T-helper 22 cell (primary cell): ENCODE measurements at places on chromosomes 16 and 17.

DNA sequence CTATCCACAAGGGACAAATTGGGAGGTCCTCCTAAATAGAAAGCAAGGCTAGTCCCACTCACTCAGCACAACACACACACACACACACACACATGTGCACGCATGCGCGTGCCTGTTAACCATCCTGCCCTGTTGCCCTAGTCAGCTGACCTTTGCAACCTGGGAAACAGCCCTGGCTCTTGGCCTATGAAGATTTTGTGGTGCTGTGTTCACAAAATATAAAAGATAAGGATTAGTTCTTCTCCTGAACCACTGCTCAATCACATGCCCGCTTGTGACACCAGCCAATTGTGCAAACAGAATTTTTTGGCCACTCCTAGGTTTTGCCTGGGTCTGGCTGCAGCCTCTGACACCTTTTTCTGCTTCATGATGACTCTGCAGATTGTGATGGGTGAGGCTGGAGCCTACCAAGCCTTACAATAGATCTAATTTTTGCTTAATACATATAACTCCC lies 3.3 kb upstream of the CES1 start:
- DNase-seq, result no peak

DNA sequence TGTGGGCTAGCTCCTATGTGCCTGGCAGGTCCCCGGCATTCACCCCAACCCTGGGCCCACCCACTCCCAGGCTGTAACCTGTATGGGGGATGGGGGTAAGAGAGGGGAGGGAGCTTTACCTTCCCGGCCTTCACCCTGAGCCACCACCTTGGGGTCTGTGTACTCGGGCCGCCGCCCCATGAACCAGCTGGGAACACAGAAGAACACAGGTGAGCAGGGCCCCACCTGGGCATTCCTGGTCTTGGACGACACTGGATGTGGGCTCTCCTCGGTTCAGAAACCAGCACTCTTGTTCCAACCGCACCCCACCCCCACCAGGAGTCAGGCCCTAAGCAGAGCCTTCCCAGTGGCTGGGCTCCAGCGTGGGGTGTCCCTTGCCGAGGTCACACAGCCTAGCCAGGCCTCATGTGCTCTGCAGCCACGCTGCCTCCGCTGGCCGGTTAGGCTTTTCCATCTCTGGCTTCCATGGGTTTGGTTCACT lies 18.8 kb downstream of the B9D1 start:
- no peak for DNase-seq

- no peak for DNase-seq
Measured at GRCh38 chr17:27241346-27241946, 52.5 kb upstream of the WSB1 start.

DNA sequence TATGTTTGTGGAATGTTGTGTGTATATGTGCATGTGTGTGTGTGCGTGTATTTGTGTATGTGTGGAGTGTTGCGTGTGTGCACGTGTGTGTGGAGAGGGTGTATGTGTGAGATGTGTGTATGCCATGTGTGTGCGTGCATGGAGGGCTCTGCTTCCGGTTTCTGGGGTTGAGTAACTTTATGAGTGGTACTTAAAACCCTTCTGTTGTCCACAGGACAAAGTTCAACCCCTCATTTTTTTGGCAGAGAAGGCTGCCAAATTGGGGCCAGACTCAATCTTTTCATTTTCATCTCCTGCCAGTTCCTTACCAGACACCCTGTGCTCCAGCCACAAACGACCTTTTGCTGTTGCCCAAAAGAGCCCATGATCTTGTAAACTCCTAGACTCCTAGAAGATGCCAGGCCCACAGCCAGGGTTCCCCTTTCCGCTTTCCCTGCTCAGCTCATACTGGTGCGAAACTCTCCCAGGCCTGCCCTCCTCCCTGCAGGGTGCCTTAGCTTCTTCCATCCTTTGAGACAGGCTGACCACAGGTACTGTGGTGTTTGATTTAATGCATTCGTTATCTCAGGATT lies 100.2 kb downstream of the CMIP start:
- no peak for DNase-seq

DNA sequence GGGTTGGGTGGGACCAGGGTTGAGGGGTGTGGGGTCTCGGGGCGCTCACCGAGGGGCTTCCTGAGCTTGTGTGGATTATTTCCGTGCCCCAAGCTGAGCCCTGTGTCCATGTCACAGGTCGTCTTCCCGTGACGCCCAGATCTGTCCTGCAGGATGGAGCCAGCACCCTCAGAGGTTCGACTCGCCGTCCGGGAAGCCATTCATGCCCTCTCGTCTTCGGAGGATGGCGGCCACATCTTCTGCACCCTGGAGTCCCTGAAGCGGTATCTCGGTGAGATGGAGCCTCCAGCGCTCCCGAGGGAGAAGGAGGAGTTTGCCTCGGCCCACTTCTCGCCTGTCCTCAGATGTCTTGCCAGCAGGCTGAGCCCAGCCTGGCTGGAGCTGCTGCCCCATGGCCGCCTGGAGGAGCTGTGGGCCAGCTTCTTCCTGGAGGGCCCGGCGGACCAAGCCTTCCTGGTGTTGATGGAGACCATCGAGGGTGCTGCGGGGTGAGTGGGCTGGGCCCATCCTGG lies 1.0 kb downstream of the TELO2 start:
- DNase-seq, result no peak

DNA sequence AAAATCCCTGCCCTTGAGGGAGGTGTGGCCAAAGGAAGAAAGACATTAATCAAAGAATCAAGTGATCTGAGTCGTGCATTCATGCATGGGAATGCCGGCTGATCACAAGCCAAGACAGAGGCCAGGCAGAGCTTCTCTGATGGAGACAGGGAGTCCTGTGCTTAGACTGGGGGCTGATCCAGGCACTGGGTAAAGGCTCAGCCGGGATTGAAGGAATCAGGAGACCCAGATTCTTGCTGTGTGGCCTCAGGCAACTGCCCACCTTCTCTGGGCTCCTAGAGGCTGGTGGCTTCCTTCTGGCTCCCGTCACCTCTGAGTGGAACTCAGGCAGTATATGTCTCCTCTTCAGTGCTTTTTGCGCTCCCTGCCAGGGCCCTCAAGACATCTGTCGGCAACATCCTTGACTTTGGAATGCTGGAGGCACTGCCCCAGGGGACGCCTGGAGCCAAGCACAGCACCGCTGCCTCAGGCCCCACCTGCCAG lies 17.7 kb downstream of the RAI1 start:
- no peak for DNase-seq

DNA sequence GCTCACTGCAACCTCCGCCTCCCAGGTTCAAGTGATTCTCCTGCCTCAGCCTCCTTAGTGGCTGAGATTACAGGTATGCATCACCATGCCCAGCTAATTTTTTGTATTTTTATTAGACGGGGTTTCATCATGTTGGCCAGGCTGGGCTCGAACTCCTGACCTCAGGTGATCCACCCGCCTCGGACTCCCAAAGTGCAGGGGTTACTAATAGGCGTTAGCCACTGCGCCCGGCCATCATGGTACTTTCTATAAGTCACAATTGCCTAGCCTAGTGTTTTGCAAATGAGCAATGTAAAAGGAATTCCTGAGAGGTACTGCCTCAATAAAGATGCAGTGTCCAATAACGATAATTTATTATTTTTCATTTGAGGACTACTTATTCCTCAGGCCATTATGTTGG lies 13.9 kb upstream of the PSMC3IP start:
- no peak for DNase-seq
